ENCODE measurements at places on chromosomes 2 and 18.

DNA sequence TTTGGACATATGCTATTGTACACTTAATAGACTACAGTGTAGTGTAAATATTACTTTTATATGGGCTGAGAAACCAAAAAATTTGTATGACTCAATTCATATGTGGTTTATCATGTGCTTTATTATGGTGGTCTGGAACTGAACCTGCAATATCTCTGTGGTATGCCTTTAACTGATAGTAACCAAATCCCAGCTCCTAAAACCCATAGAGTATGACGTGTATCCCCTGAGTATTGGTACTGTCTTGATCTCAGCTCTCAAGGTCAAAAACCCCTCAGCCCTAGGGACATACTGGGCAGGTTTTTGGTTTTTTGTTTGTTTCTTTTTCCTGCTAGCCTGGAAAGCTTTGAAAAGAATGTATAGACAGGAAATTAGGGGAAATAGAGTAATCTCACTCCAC, 42.2 kb upstream of the ARHGAP15 start:
- no peak for DNase-seq

DNA sequence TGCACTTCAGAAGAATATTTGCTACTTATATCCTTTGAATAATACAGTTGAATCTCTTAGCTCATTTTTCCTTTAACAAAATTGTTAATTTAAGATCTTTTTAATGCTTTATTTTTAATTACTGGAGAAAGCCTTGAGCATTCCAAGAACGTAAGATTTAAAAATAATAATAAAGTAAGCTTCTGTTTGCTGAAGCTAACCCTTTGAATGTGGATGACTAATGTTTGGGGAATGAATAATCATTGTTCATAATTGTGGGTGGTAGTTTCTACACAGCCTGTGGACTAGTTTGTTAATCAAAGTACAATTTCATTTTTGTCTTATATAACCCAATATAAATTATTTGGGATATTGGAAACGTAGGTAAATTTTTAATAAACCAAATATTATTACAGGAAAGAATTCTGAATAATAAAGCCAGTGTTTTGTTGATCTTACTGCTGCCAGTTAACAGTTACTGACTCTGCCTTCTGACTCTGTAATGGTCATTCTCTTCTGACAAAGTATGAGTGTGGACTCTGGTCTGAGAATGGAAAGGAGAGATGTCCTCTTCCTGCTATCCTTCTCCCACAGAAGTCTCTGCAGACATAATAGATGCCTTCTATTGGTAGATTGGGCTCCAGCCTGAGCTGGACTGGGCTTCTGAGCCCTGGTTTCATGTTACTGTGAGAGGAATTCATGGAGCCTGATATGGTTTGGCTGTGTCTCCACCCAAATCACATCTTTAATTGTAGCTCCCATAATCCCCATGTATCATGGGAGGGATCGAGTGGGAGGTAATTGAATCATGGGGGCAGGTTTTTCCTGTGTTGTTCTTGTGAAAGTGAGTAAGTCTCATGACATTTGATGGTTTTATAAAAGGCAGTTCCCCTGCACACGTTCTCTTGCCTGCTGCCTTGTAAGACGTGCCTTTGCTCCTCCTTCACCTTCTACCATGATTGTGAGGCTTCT, 292.7 kb upstream of the SLC39A10 start:
- DNase-seq, result no peak

DNA sequence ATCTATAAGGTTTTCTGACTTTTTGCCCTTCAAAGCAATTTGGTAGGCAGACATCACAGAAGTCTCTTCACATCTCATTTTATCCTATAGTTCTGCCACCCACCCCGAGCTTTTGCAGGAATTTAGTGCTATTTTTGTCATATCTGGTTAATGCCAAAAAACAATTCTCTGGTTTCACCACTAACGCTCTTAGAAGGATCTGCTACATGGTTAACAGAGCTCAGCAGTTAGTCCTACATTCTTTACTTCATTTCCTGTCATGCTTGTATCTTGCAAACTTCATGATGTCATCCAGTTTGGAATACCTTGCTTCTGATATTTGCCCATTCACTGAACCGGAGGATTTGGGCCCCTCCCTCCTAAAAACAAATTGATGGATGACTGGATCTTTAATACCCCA, 116.8 kb upstream of the SERPINE2 start:
- no peak for DNase-seq

DNA sequence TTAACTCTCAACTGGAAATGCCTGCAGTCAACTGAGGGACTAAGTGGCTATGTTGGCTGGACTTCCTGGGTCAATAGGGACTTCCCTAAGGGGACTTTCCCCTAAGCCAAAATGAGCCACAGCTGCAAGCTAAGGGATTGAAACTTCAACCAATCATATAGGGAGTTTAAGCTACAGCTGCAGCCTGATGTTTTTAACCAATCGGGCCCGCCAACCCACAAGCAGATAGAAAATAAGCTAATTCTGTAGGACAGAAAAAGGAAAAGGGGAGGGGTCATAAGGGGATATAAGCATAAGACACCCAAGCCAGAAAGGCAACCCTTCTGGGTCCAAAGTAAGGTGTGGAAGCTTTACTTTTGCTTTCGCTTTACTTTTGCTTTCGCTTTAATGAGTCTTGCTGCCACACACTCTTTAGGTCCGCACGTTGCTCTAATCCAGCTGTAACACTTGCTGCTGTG, 927.5 kb downstream of the ERBB4 start:
- no peak for DNase-seq

GRCh38 chr2:96530474-96531357, 5.8 kb upstream of the ARID5A start:
- DNase-seq, result no peak

DNA sequence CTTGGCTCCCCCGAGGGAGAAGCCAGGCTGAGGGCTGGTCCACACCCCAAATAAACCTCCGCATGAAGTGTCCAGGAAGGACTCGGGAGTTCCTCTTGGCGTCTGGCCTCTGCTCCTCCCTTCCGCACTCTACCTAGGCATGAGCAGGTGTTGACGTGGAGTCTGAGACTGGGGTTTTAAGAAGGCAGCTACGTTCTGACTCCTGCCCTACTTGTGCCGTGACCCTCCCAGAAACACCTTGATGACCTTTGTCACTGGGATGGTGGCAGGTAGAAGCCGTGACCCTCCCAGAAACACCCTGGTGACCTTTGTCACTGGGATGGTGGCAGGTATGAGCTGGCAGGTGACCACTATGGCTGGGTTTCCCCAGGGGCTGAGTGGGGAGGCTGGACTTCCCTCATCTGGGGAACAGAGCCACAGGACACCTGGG, 54.8 kb downstream of the HS6ST1 start:
- DNase-seq, result no peak

GRCh38 chr2:146986161-146986560, 858.7 kb upstream of the ACVR2A start:
- no peak for DNase-seq

Data from right hindlimb (tissue), 1 donor.